ENCODE measurements at places on chromosomes 3 and 15.

GRCh38 chr3:79724206-79724605 lies 43.6 kb downstream of the ROBO1 start:
- no peak for DNase-seq

DNA sequence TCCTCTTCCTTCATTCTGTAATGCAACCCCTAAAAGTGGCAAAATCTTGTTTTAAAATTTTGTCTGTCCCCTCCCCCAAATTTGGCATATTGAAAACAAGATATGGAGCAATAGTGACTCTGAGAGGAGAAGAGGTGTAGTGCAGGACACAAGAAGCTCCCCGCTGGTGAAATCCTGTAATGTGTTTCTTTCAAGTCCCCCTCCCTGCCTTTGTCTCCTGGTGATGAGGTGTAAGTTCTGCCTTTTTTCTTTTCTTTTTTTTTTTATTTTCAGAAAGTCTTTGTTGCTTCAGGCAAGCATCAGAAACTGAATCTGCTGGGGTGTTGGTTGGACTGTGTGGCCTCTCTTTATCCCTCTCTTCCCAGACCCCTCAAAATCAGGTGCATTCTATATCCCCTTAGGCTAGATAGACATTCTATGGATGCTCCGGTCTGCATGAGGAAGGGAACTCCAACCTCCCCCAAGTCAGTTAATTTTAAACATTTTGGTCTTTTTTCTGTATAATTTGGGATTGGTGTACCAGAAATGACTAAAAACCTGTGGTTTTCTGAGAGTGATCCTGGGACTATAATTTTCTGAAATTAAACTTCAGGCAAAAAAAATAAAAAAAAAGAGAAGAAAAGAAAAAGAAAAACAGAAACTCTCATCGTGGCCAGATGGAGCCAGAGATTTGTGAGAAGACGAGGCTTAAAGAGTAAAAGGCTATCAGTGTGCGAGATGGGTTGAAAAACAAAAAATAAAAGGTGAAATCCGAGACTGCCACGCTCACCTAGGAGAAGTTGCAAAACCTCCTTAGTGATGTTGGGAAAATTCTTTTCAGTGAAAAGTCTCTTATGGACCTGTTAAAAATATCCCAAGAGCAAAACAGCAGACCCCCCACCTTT lies 21.4 kb downstream of the ACKR2 start:
- peak; percentile 17 for DNase-seq

- no peak for DNase-seq
These were observed 38.9 kb downstream of the MDFIC2 start for GRCh38 chr3:70273492-70273891.

DNA sequence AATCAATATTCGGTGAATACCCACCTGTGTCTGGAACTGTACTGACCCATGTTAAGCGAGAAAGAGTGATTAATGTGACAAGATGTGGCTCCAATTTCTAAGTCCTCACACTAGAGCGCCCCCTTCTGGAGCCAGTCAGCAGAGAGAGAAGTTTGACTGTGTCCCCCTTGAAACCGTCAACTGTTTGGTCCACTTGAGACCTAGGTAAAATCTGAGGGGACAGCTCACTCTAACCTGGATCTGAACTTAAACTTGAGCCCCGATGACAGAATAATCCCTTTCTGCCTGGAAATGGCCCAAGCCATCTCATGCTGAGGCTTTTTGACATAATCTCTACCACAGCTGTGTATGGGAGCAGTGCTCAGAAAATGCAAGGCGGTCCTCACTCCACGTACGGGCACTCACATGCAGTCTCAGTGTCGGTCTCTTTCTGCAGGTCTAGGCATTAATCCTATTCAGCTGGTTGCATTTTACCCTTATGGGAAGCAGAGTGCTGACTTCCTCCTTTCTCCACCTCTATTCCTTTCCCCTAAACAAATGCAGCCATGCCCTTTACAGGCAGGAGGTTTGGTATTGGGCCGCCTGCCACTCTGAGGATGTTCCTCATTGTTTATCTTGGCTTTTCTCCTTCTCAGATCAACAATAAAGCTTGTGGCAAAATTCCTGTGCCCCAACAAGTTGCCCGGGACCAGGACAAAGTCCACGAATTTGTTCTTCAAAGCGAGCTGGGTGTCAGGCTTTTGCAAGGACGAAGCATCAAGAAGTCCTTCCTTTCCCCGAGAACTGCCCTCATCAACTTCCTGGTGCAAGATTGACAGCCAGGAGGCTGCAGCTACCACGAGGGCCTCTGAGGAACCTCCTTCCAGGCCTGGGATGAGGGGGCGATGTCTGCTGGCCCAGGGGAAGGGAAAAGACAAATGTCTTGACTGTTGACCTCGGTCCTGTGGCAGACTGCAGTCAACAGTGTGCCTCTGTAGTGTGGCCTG lies 47.5 kb upstream of the LIMD1 start:
- no peak for DNase-seq

- no peak for DNase-seq
These were observed 178.5 kb upstream of the ZBTB20 start for GRCh38 chr3:115325539-115325938.

DNA sequence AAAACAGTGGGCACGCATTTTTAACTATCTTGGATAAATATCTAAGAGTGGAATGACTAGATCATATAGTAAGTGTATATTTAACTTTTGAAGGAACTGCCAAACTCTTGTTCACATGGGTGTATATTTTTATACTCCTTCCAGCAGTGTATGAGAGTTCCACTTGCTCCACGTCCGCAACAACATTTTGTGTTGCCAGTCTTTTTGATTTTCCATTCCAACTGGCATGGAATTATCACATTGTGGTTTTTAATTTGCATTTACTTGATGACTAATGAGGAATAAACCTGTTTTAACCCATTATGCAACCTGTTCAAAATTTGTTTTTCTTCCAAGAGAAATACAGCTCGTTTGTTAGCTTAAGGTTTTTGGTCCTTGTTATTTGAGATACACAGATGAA lies 51.6 kb downstream of the ZNF621 start:
- no peak for DNase-seq

GRCh38 chr3:178388473-178388872 lies 147.8 kb upstream of the KCNMB2 start:
- DNase-seq, result no peak

- DNase-seq, result peak; percentile 52
These were observed 25.3 kb downstream of the EXOG start for GRCh38 chr3:38521391-38521987.

- no peak for DNase-seq
These were observed 1.3 kb downstream of the SCN5A start for GRCh38 chr3:38648024-38648658.

DNA sequence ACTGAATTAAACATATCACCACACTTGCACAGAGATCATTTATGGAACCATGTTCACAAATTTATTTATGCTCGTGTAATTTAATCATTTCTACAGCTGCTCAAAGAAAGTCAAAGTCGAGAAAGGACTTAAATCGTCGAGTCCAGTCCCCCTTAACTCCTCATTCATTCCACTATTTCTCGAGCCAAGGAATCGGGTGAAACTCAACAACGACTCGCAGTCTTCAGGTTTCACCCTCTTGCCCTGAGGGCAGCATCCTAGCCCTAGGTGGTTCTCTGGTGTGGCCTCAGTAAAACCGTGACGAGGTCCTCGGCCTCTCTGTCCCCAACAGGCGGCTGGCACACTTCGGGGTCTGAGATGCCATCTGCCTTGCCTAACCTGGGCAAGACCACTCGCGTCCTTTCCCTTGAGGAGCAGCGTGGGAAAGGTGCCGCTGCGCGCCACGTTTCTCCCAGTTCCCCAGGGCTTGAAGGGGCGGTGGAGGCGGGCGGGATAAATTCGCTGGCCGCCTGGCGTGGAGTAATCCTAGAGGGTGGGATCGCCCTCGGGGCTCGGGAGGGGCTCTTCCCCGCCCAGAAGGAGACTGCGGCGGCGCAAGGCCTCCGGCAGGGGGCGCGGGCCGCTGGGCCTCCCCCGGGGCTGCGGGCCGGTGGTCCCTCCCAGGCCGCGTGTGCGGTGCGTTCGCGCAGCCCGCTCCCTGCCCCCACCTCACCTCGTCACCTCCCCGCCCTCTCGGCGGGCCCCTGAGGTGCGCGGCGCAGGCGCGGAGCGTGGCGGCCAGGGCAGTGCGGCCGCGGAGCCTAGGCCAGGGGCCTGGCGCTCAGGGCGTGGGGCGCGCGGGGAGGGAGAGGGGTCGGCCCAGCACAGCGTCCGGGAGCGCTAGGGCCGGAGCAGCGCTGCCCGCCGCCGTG lies at the start of gene ZNF639:
Gene ZNF639 (plus strand): TSS at position 746 of the 911 bp plus-strand sequence. CDS start 5,263 bp downstream, outside the sequence.
- peak; percentile 92 for DNase-seq

DNA sequence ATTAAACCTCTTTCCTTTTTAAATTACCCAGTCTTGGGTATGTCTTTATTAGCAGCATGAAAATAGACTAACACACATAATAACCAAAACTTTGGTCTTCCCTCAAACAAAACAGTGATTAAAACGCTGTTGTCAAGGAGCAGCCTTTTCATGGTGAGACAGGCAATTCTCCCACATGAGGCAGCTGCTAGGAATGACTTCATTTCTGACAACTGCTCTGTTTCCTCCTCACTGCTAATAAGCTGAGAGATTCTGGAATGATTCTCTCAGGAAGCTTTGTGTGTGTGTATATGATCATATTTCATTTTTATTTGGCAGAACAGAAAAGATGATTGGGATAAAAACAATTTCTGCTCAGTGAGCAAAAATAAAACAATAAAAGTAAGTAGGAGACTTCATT lies 580.6 kb upstream of the ADAMTS9 start:
- DNase-seq, result peak; percentile 41

DNA sequence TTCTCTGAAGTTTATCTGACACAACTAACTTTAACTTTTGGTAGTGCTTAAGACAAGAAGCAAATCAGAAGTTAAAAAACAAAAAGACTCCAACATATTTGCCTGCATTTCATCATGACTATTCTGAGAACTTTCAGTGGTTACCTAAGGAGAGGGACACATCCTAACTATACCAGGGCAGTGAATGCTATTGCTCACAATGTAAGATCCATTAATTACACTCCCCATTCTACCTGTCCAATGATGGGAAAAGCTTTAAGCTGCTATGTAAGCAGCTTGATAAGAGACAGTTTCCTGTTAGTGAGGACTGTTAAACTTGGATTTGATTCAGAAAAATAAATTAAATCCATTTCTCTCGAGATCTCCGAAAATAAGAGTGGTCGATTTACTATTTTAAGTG lies 37.5 kb downstream of the SERPINI1 start:
- DNase-seq, result no peak

DNA sequence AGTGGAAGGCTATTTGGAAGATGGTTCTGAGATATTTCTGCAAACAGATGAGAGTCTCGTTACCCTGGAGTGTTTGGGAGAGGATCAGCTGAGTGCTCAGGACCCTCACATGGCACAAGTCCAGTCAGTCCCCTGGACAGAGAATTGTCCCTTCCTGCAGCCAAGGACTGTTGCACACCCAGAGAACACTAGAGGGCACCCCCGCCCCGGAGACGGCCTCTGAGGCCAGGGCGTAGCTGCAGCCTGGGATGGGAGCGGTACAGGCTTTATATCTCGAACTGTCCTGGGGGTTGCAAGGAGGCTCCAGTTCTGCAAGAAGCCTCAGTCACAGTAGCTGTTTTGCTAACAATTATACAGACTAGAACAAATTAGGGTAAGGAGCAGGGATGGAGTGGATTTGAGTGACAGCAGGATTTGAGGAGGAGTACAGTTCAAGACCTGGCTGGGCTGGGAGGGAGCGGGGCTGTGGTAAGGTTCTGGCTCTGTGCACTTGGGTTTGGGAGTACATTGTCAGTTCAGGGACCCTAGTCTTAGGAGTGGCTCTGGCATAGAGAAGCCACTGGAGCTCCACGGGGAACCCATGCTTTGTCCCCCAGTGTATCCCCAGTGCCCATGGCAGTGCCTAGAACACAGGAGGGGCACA lies 67.6 kb upstream of the HACD2 start:
- peak; percentile 74 for DNase-seq

DNA sequence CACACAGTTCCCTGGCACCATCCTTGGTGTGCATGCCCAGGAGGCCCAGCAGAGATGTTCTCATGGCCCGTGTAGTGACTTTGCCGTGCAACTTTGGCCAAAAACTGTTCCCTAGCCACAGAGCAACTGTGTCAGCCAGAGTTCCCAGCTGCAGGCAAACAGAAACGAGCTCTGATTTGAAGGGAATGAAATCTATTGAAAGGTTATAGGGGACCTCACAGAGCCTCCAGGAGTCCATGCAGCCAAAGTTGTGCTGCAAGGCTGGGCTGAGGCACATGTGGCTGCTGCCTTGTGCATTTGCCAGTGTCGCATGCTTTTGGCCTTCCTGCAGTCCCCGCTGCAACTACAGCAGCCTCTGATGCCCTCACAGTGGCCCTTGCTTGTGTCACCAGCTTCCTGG lies 70.5 kb downstream of the PLXNA1 start:
- no peak for DNase-seq

- no peak for DNase-seq
These were observed 281.6 kb upstream of the TMCO5A start for GRCh38 chr15:37652646-37653417.

GRCh38 chr3:126021224-126021623 lies 52.2 kb downstream of the ROPN1B start:
- DNase-seq, result no peak

DNA sequence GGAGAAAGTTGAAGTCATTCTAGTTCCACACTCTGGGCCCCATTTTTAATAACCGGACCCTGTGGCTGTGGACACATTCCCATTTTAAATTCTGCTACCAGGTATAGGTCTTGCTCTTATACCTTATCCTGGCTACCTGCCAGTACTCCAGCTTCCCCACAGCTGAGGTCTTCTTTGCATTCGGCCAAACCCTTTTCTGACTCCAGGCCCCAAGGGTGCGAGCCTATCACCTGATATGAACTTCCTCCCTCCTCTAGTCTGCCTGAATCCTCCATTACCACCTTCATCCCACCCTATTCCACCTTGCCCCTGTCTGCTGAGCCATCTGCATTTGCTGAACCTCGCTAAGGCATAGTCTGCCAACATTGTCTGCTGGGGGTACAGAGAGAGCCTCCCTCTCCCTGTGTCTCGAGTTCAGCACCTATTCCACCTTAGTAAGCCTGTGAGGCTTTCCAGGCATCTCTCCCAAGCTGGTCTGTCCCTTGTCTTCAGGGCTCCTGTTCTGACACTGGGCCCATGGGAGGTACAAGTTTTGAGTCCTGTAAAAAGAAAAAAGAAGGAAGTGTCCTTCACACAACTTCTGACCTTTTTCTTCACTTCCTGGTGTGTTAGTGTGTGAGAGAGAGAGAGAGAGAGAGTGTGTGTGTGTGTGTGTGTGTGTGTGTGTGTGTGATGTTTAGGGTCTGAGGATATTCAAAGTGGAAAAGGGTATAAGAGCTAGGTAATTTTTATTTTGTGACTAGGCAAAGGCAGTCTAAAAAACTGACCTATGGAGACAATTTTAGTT lies 27.0 kb downstream of the PDE8A start:
- no peak for DNase-seq

DNA sequence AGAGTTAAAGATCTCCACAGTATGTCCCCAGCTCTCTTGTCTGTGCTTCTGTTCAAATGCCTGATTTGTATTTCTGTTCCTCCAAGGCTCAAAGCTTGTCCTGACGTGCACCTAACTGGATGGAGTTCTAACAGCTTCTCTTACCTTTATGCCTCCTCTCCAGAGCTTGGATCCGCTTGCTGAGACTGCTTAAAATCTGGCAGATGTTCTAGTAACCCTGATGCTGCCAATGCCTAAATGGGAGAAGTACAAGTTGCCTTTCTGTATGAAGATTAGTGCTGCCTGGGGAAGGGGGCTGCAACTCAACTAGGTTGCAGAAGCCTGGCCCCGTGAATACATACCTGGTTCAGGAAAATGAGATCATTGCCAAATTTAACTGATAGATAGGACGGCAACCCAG lies 354.5 kb upstream of the KCNMB2 start:
- DNase-seq, result peak; percentile 41

- no peak for DNase-seq
These were observed 695.7 kb downstream of the NAALADL2 start for GRCh38 chr3:175554801-175555200.

GRCh38 chr3:178259703-178260102 lies 276.5 kb upstream of the KCNMB2 start:
- no peak for DNase-seq

GRCh38 chr15:82809308-82810060 lies at the start of gene WHAMM:
TSS of gene WHAMM (plus strand) at chr15:82809628. CDS start at chr15:82809727, 99 bp downstream.
- peak; percentile 97 for DNase-seq
